ENCODE measurements at places on chromosomes 16 and 17. TPM values are rescaled to one million over a fixed set of nuclear protein-coding genes. Genes with fewer than 3 reads are reported as not detected.

GRCh38 chr17:61250335-61250890, 149.2 kb upstream of the TBX2 start:
- no peak for DNase-seq

DNA sequence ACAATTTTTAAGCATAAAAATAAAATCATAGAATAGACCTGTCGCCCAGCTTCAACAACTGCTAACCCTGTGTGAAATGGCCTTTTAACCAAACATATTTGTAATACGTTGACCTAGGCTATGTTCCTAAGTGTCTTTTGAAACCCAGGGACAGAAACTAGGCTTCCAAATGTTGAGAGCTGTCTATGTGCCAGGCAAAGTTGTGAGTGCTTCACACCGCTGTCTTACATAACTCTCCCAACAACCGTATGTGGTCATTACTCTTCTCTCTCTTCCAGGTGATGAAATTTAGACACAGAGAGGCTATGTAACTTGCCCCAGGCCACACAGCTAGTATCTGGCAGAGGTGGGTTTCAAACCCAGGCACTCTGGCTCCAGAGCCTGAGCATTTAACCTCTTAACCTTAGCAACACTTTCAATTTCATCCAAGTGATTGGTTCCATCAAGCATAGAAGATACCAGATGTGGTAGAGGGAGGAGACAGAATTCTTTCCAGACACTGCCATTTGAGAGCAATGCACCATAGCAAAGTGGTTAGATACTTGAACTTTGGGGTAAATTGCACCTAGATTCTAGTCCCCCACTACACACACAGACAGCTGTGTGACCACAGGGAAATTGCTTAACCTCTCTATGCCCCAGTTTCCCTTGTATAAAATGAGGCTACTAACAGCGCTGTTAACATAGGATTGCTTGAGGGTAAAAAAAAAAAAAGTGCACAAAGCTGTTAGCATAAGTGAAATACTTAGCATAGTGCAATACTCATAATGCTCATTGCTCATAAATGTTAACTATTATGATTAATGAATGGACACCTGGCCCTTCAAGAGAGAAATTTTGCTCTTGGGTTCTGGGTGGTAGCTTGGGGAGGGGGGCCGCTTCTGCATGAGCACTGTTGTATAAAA, 160.6 kb downstream of the IRX3 start:
- no peak for DNase-seq

DNA sequence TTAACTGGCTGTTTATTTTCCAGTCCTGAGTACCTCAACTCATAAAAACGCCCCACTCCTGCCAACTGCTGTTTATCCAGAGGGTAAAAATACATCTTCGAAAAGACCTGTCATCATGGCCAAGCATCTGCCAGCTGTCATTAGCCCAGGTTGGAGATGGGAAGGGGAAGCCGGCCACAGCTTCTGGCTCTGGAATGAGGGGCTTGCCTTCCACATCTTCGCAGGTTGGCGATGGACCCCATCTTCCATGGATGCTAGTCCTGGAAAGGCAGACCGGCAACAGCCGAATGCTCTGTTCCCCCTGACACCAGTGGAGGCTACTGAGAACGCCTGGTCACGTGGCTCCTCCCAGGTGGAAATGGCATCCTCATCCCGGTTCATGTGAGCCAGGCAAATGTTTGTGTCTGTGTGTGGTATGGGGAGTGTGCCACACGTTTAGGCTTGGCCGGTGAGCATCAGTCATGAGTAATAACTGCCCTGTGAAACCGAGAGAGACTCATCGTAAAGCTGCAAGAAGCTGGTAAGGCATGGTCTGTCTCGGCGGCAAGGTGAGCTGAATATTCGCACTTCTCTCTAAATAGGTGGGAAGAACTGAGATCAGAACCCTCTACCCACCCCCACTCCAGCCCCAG, 420 bp upstream of the KRTAP17-1 start:
- DNase-seq = no peak

- DNase-seq = no peak
These were observed 47.1 kb downstream of the RPTOR start for GRCh38 chr17:80591788-80592187.

- DNase-seq = no peak
These were observed 48.5 kb downstream of the SPOP start for GRCh38 chr17:49629447-49629846.

DNA sequence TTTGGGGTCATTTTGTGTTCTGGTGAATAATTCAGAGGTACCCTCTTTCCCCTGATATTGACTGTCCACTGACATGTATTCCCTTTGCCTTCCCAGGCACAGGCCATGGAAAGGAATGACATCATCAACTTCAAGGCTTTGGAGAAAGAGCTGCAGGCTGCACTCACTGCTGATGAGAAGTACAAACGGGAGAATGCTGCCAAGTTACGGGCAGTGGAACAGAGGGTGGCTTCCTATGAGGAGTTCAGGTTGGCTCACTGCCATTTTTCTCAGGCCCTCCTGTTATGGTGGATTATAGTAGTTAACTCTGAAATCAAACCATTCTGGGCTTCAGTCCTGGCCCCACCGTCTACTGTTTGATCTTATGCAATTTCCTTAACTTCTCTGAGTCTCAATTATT, 1.6 kb upstream of the EFTUD2 start:
- DNase-seq = peak; percentile 87

DNA sequence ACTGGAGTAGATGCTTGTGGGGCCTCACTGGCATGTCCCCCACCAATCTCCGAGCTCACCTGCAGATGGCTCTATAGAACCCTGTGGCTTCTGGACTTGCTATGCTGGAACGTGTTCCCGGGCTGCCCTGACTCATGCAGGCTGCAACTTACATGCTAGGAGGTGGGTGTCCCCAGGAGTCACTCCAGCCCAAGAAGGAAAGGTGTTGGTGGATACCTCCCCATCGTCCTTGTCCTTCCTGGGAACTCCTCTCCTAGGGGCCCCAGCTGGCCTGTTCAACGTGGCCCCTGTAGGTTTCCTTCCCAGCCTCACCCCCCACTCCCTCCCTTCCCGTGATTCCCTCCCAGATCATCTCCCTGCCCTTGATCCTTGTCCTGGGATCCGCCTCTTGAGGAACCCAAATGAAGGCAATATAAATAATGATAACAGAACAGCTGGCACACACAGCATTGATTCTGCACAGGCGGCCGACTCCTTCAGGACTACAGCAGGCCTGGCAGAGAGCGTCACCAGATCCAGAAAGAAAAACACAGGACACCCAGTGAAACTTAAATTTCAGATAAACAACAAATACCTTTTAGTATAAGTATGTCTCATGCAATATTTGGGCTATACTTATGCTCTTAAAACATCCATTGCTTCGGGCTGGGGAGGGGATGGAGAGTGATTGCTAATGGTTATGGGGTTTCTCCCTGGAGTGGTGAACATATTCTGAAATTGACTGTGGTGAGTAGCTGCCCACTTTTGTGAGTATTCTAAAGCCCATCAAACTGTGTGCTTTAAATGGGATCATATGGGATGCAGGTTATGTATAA, 221.1 kb upstream of the GSE1 start:
- peak; percentile 37 for DNase-seq

GRCh38 chr16:68436581-68436980, 11.7 kb downstream of the SMPD3 start:
- no peak for DNase-seq

DNA sequence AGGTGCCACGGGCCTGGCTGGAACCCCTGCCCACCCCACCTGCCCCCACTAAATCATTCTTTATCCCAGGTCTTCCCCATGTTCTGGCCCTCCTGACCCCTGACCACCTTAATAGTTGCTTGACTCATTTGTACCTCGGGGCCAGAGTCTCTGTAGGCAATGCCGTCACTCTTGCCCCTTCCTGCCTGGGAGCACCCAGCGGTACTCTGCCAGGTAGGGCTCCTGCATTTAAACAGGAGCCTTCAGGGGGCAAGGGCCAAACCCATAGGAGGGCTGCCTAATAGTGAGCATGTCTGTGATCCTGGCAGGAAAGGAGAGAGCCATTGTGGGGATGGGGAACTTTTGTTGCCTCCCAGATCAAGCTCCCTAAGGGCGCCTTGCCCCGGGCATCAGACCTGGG, 8.8 kb upstream of the ITGA3 start:
- no peak for DNase-seq

DNA sequence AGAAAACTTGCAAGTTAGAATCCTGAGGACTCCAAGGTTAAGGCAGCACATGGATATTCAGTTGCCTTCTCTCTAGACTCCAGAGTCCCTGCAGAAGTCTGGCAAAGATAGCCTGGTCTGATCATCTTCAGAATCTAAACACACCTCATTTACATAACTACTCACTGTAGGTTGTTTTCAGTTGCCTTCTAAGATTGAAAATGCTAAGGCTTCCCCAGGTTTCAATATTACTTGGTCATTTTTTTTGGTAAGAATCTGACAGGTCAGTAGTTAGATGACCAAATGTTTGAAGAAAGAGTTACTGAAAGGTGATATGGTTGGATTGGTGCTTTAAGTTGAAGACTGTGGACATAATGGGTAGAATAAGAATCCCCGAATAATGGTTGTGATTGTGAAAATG, 205.4 kb upstream of the KCNJ16 start:
- no peak for DNase-seq

Gene MT1E
- total RNA-seq = 127 TPM

Gene NPIPB2
- total RNA-seq = 2.4 TPM

Gene CTF1
- 10.5 TPM for total RNA-seq

Gene PRSS33
- not detected for total RNA-seq

Gene TBC1D28
- total RNA-seq = not detected

Gene SCNN1G
- total RNA-seq = not detected
